ENCODE measurements at places on chromosomes 5 and 9.

GRCh38 chr5:123771715-123772114, 259.7 kb downstream of the CSNK1G3 start:
- no peak for DNase-seq

GRCh38 chr5:34021334-34021733, 13.5 kb upstream of the AMACR start:
- DNase-seq: no peak

GRCh38 chr5:89722538-89722937, 687.0 kb downstream of the CETN3 start:
- no peak for DNase-seq

DNA sequence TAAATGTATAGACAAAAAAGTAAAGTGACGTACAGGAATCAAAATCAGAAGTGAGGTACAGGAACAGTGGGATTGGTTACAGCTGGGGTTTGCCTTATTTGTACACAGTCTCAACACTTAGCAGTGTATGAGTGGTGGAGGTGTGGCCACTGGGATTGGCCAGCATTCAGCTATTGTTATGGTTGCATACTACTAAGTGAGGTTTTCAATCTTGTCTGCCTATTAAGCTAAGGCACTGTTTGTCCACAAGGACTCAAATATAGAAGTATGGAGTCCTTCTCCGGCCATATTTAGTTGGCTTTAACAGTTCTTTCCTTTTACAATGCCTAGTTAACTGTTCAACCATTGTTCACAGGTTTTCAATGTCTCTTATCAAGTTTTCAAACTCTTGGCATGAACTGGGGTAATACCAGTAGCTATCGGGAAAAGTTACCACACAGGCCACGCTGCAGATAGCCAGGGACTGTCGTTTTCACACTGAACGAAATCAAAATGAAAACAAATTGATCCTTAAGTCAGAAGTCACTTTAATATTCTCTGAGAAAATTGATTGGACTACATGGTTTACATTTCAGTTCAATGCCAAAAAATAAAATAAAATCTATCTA, 176.0 kb upstream of the FREM1 start:
- no peak for DNase-seq

GRCh38 chr5:6154216-6154615, 224.1 kb downstream of the MED10 start:
- DNase-seq: no peak

DNA sequence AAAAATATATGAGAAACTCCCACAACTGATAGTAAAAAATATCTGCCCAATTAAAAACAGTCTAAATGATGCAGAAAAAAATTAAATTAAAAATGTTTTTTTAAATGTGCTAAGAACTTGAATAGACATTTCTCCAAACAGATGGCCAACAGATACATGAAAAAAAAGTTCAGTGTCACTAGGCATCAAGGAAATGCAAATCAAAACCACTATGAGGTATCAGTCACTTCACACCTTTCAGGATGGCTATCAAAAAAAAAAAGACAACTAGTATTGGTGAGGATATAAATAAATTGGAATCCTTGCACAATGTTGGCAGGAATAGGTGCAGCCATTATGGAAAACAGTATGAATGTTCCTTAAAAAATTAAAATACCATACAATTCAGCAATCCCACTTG, 16.6 kb downstream of the ZNF131 start:
- DNase-seq: no peak

DNA sequence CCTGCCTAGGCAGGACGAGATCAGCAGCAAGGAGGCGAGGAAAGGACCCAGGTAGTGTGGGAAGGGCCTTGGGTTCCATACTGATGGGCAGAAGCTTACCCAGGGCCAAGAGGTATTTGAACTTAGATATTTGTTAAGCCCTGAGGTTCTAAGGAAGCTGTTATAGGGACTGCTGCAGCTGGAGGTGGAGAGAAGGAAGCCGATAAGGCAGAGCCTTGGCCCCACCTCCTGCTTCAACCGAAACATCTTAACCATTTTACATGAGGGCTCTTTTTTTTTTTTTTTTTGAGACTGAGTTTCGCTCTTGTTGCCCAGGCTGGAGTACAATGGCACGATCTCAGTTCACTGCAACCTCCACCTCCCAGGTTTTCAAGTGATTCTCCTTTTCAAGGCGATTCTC, 8.6 kb upstream of the AQP3 start:
- no peak for DNase-seq

DNA sequence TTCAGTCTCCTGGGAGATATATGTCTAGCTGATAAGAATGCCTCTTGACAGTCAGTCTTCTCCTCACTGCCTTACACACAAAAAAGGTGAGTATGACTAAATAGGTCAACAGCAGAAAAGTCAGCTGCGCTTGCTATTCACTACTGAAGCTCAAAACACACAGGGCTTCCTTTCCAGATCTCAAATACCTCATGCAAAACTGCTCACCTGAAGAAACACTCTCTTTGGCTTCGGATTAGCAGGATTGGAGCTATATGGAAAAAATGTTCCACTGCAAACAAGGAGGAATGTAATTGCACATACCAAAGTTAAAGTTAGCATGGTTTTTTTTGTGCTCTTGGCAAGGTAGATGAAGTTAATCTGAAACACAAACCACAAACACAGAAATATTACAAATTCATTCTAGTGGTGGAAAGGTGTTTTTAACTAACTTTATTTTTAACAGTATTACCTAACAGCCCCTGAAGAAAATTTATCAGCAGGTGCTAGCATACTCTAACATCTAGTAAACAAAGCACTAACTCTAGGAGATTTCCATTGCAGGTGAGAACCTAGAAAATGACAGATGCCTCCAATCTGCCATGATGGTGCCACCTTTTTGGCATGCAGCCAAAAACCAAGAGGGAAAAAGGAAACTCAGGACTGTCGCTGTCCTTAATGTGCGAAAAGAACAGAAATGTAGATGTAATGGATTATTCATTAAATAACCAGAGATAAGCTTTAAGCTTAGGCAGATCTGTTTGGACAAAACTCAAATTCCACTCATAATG, 31.8 kb downstream of the ERMP1 start:
- DNase-seq: no peak

GRCh38 chr5:1247811-1248210, 22.6 kb downstream of the SLC6A18 start:
- DNase-seq: no peak
